Choroid plexus epithelial cell (primary cell): ENCODE measurements at places on chromosomes 2 and 18.
A peak's percentile ranks its signal among the peaks of the same experiment; 100 is the strongest.

GRCh38 chr2:26730549-26731344, 33.3 kb upstream of the SLC35F6 start:
- DNase-seq: no peak

- no peak for DNase-seq
Observed at GRCh38 chr18:48312066-48312465, 97.1 kb downstream of the ZBTB7C start.

DNA sequence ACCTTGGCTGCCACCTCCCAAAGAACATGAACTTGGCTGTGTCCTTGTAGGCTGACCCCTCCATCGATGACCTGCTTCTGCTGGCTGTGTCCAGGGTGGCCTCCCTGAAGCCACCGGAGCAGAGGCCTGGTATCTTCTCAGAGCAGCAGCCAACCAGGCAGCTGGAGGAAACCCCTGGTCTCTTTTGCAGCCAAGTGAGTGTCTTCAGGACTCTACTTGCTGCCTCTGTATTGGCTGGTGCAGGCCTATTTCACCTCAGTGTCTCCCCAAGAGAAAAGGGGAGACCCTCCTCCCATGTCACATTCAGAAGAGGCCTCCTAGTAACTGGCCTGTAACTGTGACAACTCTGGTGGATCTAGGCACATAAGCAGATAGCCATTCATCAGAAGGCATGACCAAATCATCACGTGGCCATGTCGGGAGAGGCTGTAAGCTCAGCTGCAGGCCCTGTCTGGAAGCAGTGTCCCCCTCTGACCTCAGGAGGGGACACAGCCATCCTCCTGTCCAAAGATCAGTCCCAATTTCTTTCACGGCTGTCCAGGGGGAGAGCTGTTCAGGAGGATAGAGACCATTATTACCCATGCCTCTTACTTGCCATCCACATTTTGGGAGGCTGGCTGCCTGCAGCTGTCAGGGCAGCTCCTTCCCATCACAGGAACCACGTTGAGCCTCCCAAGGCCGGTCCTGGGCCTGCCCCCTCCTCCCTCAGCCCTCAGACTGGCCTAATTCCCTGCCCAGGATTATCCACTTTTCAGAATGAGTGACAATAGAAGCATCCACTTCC, 20.9 kb upstream of the ROCK2 start:
- no peak for DNase-seq

DNA sequence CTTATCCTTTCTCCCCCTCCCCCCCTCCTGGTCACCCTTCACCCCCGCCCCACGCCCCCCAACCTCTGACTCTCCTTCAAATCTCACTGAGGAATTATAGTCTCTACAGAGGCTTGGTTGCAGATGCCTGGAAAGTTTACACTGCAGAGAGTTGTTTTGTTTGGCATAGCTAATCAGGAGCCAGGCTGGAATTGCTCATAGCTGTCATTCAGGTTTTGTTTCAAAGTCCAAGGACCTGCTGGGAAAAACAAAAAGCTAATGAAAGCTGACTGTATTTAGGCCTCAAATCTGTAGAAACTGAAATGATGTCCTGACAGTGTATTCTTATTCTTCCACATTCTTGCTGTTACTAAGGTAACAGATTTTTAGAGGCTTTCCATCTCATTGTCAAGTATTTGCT, 22.6 kb downstream of the GREB1L start:
- no peak for DNase-seq

GRCh38 chr2:158499383-158499782, 42.6 kb downstream of the PKP4 start:
- no peak for DNase-seq

- DNase-seq: no peak
Observed at GRCh38 chr2:112708968-112709367, 11.9 kb upstream of the NT5DC4 start.

DNA sequence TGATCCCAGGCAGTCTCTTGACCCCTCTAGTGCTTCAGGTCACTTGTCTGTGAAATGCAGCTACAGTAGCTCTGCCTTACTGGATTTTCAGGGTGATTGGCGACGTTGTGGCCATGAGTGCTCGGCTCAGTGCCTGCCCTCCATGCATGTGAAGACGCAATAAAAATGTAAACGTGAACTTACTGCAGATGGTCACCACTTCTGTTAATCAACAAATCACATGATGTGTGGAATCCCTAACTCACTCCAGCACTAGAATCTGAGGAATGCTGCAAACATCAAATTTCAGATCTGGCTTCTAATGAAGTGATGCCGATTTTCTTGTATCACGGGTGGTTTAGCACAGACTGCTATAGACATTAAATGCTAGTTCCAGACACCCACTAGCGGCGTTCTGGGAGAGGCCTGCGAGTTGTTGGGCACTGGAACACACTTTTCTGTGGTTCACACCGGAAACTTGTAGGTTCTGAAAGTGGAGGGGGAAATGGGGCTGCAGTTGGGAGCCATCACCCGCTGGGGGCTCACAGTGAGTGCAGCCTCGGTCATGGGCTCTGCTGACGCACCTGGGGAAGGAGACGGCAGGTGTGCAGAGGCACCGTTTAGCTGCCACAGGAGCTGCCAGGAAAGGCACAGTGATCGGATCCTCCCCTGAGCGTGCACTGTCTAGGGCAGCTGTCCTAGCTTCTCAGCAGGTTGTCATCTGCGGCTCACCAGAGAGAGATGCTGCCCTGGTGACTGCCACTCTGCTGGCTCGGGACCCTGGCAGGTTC, 6.5 kb downstream of the CNDP1 start:
- DNase-seq: peak; percentile 26

GRCh38 chr2:183487326-183487725, 363.1 kb downstream of the NUP35 start:
- DNase-seq: peak; percentile 0

DNA sequence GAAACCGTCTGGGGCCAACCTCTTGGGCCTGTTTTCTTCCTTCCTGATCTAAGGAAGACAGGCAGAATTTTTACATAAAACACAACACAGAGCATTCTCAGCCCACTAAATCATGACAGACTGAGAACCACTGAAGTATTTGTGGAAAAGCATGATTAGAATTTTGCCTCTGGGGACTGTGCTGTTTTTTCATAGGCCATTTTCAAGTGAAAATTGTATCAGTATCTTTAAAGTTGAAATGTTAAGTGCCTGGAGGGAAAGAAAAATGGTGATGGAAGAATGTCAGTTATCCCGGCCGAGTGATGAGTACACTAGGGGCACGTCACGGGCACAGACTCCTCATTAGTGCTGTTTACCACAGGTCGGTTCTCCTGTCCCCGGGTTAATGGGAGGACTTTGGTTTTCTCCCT, 36.9 kb downstream of the EHD3 start:
- DNase-seq: no peak

- DNase-seq: peak; percentile 63
Observed at GRCh38 chr18:26460449-26461091, 87.8 kb downstream of the KCTD1 start.

GRCh38 chr2:121197369-121198091, 87.5 kb downstream of the TFCP2L1 start:
- DNase-seq: peak; percentile 74

DNA sequence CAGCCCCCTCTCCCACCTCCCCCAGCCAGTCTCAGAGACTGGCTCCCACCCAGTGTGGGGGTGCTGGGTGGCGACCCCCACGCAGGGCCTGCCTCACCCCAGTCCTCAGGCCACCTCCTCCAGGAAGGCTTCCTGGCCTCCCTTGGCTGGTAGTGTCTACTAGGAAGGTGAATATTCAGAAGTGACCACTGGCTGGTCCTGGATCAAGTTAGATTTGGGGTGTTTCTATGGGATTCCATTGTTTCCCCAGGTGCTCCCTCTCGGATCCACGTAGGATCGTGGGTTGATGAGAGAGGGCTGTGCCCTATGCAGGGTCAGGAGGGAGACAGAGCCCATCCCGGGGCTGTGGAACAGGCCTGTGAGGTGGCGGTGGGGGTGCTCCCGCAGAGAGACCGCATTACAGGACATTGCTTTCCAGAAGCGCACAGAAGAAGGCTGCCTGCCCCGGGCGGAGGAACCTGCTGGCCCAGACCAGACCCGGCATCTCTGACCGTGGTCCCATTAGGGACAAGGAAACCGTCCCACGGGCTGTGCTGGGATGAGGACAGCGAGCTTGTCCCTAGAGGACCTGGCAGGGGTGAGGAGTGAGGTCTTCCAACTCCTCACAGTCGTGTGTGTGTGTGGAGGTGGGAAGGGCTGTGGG, 3.3 kb downstream of the PDCD1 start:
- DNase-seq: no peak

- peak; percentile 40 for DNase-seq
Observed at GRCh38 chr2:73897240-73897583, 4.4 kb downstream of the ACTG2 start.

DNA sequence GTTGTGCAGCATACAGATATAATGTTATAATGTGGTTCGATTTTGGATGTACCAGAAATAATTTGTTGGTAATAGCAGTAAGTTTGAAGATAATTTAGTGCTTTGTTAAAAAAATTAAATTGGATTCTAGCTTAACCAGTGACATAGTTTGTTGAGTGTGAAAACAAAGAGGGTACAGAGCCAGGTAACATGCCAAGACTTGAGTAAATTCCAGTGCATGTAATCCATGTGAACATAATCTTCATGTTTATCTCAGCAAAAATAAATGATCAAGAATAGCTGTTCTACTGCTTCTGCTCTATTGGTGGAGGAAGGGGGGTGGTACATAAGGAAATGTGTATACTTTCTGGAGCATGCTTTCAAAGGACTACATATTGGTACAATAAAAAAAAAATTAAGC, 165.8 kb downstream of the DNAH7 start:
- no peak for DNase-seq

DNA sequence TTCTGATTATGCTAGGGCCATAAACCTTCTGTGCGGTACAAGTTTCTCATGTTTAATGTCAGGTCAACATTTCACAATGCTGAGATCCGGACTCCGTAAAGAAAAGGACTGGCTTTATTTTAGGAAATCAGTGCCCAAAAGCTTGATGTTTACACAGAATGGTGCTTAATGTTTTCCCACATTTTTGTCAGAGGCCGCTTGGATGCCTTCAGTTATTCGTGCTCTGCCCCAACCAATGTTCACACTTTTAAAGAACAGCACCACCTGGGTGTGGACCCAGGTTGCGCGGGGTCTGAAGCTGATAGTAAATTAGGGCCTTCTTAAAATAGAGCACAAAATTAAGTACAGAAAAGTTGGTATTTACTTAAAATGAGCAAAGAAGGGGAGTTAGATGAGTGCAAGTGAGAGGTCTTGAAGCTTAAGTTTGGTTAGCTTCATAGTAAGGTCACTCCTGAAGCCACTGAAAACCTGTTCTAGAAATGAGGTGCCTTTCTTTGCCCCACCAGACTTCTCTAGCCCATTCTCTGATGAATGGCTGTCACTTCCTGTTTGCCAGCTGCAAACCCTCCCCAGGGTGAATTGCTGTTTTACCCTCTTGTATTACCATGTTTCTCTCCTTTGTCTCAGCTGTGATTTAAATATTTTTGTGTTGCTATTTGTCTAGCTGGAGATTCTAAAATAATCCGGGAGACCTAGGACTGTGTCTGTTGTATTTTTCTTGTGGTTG, 20.5 kb downstream of the SLC3A1 start:
- DNase-seq: no peak

DNA sequence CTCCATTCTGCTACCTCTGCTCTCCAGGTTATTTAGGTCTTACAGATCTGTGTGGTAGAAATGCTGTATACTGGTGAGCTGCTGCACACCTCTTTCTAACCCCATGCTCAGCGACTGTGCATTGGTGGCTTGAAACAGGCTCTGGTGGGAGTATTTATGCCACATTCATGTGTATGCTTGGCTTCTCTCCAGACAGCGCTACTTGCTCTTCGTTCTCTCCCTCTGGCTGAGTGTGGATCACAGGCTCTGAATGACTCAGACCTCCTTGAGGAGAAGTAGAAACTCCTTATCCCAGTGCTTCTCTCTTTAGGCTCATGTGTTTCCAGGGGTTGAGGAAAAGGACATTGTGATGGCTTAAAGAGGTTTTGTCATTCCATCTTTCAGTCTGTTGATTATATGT, 54.9 kb downstream of the FHOD3 start:
- peak; percentile 81 for DNase-seq

DNA sequence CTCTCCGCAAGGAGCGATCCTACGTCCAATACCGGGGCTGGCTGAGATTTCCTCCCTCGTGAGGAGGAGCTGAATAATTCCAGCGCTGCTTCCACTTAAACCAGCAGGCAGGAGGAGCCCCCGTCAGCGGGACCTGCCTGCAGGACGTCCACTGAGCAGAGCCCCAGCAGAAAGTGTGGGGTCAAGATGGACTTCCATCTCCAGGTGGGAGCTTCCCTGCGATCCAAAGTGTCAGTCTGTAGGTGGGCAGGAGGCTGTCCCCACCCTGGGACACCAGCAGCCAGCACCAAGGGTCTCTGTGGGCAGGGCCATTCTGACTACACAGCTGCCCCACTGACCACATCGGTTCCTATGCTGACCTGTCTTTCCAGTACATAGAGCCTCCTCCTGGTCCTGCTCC, 462 bp upstream of the OTOS start:
- DNase-seq: no peak

- peak; percentile 78 for DNase-seq
Observed at GRCh38 chr2:236078297-236079255, 89.6 kb downstream of the GBX2 start.

- no peak for DNase-seq
Observed at GRCh38 chr2:59956981-59957380, 596.5 kb downstream of the BCL11A start.

- DNase-seq: no peak
Observed at GRCh38 chr2:142918624-142919023, 41.2 kb downstream of the KYNU start.

DNA sequence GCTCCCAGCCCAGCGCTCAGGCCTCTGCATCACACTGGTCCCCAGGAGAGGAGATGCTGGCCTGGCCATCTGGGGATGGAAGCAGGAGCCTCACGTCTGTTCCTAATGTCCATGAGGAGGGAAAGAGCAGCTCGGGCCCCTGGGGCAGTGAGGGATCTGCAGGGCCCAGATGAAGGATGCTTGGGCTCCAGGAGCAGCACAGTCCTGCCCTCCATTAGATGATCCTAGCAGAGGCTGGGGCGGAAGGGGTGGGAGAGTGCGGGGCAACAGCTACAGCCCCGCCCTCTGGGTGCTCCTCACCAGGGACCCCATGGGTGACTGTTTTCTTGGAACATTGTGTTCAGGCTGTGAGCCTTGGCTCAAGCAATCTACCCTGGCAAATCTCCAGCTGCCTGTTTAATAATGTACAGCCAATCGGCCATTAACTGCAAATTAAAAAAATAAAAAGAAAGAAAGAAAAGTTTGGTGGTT, 49.7 kb downstream of the TNS1 start:
- peak; percentile 42 for DNase-seq

DNA sequence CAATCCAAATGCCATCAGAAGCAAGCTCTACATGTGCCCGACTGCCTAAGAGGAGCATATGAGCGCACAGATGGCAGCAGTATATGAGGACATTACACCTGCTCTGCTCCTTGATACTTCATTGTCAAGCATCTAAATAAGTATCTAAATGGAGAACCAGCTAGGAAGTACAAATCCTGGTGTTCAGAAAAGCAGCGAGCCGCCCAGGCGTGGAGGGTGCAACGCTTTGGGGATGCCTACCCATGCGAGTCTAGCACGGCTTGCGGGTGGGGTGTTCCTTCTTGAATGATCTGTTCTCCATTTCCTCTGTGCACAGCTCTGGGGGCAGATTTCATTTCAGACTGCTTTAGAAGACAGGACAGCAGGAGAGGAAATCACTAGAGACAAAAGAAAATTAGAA, 63.0 kb upstream of the BCL2L11 start:
- no peak for DNase-seq

GRCh38 chr18:21444465-21445212, 155.9 kb downstream of the ESCO1 start:
- DNase-seq: peak; percentile 82

- peak; percentile 90 for DNase-seq
Observed at GRCh38 chr2:201618744-201619662, 24.3 kb downstream of the TMEM237 start.
